ENCODE measurements at places on chromosomes 5 and 9.

DNA sequence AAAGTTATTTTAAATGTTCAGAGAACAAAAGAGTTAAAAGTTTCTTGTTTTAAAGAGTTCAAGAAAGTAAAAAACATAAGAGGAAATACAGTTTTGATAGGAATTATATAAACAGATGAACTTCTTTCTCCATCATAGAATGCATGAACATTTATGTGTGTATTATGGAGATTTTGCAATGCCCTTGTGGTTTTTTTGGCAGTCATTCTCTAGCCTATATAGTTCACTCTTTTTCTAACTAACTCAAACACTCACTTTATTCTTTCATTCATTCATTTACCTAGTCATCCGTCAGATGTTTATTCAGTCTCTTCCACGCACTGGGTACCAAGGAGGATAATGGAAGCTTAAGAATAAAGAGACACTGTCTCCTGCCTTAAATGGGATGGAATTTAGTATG lies 195.9 kb upstream of the VLDLR start:
- DNase-seq: no peak

DNA sequence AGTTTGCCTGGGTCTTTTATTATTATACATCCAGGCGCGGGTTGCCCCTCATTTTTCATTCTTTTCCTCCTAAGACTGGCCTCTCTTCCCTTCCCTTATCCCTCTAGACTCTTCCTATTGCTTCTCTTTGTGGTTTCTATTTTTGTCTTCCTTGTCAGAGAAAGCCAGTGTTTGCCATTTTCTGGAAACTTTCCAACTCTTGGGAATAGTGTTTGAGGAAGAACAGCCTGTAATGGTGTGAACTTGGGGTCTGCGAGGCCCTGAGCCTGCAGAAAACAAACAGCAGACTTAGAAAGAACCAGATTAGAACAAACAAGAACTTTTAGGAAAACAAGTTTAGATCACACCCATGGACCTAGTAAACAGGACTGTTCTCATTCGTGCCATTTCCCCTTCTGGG lies 15.5 kb downstream of the PRKACG start:
- no peak for DNase-seq

- DNase-seq: no peak
Measured at GRCh38 chr9:21513431-21513830, 31.3 kb upstream of the IFNE start.

GRCh38 chr9:115715666-115716065 lies 437.9 kb upstream of the PAPPA start:
- no peak for DNase-seq

GRCh38 chr5:127660047-127660733 lies 11.3 kb downstream of the CTXN3 start:
- no peak for DNase-seq

DNA sequence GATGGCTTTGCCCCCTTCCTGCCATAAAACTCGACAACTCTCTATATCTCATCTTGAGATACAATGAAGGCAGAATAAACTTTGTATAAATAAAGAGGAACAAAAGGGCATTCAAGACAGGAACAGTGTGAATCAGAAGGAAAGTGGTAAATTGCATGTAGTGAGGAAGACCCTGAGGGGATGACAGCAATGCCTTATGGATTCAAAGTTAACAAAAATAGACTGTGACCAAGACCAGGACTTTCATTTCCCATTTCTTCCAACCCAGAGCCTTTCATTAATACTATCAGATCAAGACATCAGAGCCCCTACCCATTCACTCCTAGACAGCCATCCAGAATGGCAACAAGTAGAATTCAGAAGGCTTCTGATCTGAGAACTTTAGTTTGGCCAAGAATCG lies 46.4 kb upstream of the ZNF462 start:
- DNase-seq: no peak

DNA sequence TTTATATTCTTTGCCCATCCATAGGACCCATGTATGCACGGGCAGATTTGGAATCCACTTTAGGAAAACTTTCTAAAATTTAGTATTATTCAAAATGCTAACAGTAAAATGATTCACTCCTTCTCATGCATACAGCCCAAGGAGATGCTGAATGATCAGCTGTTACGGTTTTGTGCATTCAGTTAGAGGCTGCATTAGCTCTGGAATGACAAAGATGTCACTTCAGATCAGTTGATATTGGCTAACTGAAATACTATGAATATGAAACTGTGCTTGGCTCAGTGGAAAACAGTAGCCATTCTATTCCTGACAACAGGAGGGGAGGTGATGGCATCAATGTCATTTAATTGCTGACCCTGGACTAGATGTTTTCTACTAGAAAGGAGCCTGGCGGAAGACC lies 560.7 kb downstream of the ZNF608 start:
- DNase-seq: no peak

GRCh38 chr9:8224381-8224801 lies 424.8 kb upstream of the DMAC1 start:
- DNase-seq: no peak

DNA sequence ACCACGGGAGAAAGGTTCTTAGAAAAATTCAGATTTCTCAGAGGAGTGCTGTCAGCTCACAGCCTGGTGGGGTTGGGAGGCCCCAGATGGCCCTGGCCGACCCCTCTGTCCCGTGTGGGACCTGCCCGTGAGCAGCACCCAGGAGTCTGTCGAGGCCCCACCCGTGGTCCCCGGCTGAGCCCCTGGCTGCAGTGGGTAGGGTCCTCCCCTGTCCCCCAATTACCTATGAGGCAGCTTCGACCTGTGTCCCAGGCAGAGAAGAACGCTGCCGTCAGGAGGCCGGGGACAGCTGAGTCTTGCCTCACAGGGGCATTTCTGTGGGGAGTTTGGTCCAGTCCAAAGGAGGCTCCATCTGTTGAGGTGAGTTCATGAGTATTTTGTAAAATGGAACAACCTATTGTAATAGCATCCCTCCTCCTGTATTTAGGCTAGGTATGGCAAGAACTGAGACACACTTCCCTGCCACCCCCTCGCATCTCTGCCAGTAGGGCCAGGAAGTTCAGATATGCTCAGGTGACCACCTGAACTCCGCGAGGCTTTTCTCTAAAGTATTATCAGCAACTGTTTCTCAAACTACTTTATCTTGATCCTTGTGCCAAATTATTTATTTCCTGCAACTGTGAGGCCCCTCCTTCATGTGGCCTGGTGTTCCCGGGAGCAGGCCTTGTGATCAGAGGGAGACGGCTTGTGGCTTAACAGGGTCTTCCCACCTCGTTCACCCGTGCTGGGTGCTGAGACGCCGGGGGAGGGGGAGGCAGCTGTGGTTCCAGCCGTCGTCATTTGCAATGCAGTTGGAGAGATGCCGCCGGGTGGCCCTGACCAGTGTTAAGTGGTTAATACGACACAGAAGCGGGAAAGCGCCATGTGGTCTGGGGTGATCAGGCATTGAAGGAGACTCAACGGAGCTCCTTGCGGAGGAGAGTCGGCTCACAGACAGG lies 1.7 kb downstream of the AHRR start:
- DNase-seq: no peak

DNA sequence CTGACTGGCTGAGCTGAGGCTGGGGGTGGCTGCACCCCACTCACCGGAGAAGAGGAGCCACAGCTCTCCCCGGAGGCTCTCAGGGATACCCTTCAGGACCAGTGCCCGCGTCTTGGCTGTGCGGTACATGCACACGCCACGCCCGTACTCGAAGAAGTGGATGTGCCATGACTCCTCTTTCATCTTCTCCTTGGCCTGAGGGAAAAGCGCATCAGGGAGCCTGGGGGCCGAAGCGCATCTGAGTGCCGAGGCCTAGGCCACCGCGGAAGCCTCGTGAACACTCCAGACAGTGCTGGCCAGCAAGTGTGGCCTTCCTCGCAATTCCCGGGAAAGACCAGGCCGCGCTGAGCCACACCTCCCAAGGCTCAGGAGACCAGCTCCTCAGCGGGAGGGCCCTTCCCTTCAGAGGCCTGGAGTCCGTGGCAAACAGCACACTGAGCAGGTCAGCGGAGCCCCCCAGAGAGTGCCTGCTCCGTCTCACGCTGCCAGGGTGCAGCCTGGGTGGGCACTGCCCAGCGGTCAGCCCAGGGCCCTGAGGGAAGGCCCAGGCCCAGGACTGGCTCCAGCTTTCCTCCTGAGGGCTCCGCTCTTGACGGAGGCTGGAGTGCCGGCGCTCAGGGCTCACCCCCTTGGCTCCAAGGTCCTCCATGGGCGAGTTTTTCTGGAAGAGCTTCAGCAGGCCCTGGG lies 20.5 kb upstream of the MRNIP start:
- no peak for DNase-seq

DNA sequence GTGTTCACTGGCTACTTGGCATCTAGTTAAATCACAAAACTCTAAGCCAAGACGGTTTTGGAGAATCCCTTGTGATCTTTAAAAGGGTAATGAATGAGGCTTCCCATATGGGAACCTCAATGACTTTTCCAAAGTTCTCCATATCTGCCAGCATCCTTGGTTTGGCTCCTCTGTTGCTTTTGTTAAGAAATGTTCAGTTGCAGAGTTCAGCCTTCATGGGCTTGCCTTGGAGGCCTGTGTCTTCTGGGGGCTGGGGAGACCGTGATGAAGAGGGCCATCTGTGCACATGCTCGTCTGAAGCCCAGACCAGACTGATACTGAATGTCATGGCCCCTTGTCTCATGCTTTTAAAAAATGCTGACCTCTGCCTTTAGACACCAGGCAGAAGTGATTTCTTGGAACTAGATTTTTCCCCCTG lies 84.3 kb downstream of the RAI14 start:
- DNase-seq: no peak

DNA sequence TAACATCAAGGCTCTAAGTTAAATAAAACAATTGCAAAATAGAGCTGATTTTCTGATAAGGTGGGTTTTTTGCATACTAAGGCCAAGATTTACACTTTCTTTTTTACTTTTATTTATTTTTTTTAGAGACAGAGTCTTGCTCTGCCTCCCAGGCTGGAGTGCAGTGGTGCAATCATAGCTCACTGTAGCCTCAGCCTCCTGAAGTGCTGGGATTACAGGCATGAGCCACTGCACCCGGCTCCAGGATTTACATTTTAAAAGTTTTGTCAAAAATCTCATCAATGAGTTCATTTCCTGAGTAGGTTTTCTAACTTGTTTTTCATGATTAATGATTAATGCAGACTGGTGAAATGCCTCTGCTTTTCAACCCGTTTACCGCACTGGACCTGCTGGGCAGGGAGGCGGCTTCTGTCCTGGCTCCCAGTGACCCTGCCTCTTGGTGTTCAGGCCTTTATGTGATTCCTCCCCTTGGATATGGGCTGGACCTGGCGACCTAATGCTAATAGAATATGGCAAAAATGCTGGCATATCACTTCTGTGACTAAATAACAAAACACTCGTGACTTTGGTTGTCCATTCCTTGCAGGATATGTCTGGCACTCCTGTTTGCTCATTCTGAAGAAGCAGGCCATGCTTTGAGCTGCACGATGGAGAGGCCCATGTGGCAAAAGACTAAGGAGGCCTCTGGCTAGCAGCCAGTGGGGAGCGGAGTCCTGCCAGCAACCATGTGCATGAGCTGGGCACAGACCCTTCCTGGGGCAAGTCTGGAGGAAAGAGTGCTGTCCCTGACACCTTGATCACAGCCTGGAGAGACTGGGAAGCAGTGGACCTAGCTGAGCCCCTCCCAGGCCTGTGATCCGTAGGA lies 72.2 kb upstream of the PTCH1 start:
- DNase-seq: no peak

DNA sequence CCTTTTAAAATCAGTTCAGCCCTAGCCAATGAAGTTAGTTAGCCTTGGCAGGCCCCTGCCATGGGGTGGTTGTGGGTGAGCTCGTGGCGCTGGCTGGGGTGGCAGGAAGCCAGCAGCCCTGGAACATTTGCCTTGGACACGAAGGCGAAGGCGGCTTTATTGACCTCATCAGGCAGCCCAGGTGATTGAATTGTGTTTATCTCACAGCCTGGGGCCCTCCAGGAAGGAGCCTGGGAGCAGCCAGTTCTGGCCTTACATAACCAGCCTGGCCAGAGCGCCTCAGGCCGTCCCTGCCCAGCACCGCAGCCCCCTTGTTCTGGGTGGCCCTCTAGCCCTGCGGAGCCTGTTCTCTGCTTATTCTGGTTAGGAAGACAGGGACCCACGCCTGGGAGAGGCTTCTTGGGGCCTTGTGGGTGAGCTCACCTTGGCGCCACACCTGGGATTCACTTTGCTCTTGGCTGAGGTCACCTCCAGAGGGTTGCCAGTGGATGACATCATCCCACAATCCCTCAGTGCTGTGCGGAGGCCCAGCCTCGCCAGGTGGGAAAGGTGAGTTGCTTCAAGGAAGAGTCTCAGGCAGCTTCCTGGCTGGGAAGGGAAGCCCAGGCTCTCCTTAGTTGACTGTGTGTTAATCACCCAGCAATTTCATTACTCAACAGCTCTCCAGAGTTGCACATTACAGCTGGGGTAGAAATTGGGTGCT lies 54.4 kb upstream of the RPL26L1 start:
- DNase-seq: no peak

DNA sequence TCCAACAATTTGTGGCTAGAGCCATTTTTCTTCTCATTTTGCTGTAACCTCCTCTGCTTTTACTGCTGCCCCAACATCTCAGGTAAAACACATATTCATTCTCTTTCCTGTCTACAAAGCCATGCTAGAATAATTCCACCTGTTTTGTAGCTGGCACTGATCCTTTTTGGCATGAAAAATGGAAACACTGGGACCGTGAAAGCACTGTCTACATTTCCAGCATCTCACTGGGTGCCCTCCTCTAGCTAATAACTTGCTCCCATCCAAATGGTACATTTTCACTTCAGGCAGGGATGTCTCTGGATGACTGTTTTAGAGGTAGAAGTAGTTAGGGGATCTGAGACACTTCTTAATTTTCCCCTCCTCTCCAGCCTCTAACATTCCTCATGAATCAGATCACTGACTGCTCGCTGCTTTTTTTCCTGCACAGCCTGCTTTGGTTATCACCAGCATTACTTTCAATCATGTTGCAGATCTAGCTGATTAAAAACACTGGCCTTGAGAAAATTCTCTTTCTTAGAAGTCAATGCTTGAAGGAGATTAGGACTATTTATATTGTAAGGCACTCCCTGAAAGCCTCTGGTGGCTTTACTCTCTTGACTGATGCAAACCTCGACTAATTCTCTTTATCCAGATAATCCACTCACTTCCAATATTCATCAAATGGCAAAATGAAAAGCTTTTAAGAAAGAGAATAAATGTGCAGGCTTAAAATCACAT lies 1312.6 kb upstream of the DMAC1 start:
- DNase-seq: no peak

GRCh38 chr9:131734165-131734610 lies 5.7 kb downstream of the RAPGEF1 start:
- DNase-seq: no peak

DNA sequence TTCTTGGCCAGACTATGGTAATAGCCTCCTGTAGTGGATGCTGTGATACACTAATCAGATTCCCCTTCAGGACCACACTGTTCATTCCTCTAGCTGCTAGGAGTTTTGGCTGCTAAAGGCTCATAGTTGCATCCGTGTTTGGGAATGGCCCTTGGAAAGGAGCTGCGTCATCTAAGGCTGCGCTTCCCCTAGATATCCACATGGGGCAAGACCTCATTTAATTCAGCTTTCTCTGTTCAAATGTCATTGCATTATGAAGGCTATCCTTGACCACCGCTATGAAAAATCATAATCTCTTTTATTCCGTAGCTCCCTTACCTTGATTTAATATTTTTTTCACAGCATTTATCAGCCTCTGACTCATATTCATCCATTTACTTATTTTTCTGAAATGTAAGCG lies 258.3 kb upstream of the NR4A3 start:
- DNase-seq: no peak

GRCh38 chr5:100502684-100503083 lies 32.5 kb upstream of the FAM174A start:
- DNase-seq: no peak

Measured in pulmonary artery endothelial cell (primary cell).